ENCODE measurements at places on chromosomes 3 and 15. TPM values are rescaled to one million over a fixed set of nuclear protein-coding genes. Genes with fewer than 3 reads are reported as not detected.

Gene DAZL
- total RNA-seq = not detected

Gene SLC28A2
- not detected for total RNA-seq

Gene DZIP3
- 5.8 TPM for total RNA-seq

Gene NR2E3
- total RNA-seq = not detected

Gene HIGD2B
- not detected for total RNA-seq

Gene SUMF1
- 77.3 TPM for total RNA-seq

Gene GATM
- 0.17 TPM for total RNA-seq

Gene ST3GAL6
- 3.7 TPM for total RNA-seq

Gene TMA7
- 416 TPM for total RNA-seq

Gene CTXN2
- total RNA-seq = not detected

Gene ACKR2
- 3.9 TPM for total RNA-seq

Gene MAN2A2
- 7.5 TPM for total RNA-seq

Gene SNAPC5
- total RNA-seq = 8.3 TPM

Gene MESP2
- 0.23 TPM for total RNA-seq

Gene TLR9
- total RNA-seq = under 0.01 TPM

Gene SAMMSON
- not detected for total RNA-seq

Gene ADAMTSL3
- total RNA-seq = 4.2 TPM

Gene CASR
- total RNA-seq = not detected

Gene ALG1L2
- total RNA-seq = not detected

Gene CHRD
- total RNA-seq = 1.5 TPM

Gene GOLGA8F
- not detected for total RNA-seq
